ENCODE measurements at places on chromosomes 5 and 9.

GRCh38 chr5:172768573-172769341 lies 2.2 kb downstream of the DUSP1 start:
- no peak for DNase-seq

- DNase-seq: no peak
These were observed 44.3 kb downstream of the SH3RF2 start for GRCh38 chr5:145980718-145981117.

DNA sequence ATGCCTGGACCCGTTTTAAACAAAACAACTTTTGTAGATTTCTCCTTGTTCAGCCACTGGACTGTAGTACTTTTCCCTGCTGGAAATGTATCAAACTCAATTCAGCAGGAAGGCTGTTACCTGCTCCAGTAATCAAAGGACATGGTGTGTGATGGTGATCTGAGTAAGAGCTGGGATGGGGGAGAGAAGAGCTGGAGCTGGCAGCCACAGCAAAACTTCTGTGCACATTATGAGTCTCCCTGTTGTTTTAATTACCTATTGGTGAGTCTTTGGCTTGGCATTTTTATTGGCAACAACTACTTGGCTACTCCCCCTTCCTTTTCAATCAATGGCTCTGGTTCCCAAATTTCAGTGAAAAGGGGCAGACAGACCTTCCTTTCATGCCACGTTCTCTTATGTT lies 9.7 kb downstream of the NREP start:
- DNase-seq: no peak

- no peak for DNase-seq
These were observed 115.1 kb upstream of the IRX4 start for GRCh38 chr5:1997640-1998347.

DNA sequence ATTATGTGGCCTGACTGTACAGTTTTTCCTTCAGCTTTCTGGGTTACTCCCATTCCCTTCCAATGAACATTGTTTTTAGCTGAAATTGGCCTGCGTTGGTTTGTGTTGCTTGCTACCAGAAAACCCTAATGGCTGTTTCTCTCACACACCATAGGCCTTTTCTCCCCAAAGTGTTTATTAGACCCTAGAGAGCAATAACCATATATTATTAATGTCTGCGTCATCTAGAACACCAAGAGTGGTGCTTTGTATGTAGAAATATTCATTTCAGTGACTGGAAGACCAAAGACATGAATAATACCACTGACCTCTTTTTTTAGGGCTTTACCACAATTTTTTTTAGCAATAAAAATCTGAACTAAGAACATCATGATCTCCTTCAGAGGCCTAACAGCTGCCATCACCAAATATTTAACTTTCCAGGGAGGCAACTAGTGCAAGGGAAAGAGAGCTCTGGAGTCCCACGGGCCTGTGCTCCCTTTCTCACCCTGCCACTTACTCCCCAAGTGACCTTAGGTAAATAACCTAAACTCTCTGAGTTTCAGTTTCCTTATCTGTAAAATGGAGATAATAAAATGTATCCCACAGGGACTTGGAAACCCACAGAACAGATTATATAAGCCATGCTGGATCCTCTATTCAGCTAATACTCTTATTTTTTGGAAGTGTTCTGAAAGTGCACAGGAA lies 201.9 kb upstream of the ISL1 start:
- DNase-seq: no peak

DNA sequence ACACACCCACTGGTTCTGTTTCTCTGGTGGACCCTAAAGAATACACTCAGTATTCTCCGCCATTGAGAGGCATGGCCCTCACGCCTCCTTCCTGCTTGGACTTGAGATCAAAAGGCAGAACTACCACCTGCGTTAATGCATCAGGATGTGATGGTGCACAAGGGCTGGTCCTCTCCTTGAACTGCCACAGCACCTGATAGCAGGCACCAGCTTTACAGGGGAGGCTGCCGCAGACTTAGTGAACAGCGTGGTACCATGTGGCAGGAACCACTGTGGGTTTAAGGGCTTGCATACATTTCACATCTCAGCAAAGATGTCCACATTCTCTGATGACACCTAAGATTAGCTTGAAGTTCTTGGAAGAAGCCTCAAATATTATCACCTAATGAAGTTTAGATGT lies 208.7 kb downstream of the GADD45G start:
- DNase-seq: no peak

GRCh38 chr5:172666251-172666650 lies 25.2 kb downstream of the NEURL1B start:
- DNase-seq: no peak

DNA sequence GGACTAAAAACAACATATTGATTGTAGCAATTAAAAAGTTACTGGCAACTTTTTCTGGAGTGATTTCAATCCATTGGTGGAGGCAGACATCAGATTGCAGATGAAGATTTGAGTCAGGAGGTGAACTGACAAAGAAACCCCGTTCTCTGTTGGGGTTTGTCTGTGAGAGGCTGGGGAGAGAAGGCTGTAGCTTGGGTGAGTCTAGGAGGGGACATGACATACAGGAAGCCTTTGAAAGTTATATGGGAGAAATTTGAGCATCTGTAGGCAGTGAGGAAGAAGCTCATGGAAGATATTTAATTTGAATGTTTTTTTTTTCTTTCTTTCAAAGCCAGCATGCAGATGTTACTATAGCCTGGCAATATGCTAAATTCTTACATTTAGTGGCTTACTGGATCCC lies 26.0 kb downstream of the KDM4C start:
- DNase-seq: no peak

DNA sequence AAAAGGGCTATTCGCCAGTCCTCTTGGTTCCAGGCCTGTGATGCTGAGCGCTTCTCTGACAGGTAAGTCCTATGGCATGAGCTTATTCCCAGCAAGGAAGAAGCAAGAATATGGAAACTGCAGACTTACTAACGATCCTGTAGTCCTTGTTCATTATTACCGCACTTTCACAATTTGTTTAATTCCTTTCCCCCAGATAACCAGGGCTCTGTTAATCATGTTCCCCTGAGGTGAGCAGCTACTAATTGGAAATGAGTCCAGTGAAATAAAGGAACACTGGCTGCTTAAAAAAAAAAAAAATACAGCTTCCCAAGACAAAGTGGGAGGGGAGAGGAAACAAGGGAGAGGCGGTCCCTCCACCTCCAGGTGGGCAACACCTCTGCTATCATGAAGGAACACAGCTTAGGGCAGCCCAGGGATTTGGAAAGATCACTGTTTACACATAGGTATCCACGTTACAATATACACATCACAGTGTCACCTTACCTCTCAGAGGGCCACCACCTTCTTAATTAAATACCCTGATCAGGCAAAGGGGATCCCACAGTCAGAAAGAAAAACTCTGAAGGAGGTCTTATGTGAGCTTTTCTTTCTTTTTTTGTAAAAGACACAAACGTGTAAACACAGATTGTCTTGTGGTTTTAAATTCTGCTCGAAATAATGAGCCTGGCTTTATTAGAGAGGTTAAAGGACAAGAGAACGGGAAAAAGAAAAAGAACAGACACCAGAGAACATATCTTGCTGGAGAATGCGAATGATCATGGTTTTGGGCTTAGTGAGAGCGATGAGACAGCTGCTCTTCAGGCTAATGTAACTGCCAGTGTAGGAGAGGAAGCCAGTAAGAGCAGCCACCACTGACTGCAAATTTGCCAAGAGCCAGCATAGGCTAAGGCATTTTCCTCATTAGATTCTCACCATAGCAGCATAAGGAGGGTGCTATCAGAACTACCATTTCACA lies 258.6 kb downstream of the CRB2 start:
- no peak for DNase-seq

GRCh38 chr5:93874491-93874890 lies 133.1 kb upstream of the POU5F2 start:
- no peak for DNase-seq

DNA sequence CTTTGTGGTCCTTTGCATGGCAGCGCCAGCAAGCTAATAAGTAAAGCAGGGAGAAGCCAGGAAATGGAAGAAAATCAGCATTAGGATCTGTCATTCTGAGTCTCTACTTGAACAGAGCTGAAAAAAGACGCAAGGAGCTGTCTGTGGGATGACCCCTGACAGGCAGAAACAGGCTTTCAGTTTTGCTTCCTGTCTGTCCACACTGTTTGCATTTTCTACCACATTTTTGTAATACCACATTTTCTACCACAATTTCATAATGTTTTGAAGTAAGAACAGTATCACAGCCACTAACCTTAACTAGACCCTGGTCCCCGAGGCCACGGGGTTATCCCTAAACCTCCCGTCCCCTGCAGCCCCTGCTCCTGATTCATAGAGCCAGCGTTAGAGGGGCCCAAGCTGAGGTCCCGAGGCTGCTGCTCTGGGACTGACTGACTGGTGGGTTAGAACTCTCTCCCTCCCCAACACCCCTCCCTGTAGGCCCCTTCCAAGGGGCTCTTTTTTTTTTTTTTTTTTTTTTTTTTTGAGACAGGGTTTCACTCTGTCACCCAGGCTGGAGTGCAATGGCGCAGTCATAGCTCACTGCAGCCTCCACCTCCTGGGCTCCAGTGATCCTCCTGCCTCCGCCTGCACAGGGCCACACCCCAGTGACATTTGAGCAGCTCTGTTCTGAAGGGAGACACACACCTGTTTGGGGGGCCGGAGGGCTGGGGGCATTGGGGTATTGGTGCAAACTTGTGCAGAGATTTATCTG lies 4.0 kb upstream of the CLIC3 start:
- DNase-seq: no peak

- no peak for DNase-seq
These were observed 53.8 kb upstream of the EDIL3 start for GRCh38 chr5:84438456-84438855.

GRCh38 chr9:127030814-127031740 lies 91.4 kb downstream of the ANGPTL2 start:
- DNase-seq: no peak

DNA sequence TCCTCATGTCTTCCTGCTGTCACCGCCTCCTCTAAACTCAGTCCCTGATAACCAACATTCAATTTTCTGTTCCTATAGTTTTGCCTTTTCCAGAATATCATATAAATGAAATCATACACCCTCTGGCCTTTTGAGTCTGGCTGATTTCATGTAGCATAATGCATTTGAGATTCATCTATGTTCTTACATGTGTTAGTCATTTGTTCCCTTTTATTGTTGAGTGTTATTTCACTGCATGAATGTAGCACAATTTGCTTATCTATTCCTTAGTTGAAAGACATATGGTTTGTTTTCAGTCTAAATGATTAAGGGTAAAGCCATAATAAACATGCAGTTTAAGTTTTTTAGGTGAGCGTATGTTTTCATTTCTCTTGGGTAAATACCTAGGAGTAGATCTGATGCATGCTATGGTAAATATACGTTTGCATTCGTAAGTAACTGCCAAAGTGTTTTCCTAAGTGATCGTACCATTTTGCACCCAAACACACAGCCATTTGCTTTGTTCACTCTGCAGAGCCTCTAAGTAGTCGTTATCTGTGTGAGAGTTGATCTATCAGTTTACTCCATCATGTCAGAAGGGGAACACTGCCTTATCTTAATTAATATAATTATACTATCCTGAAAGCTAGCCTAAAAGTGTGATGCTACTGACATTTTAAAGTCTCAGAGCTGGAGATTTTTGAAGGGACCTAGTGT lies 460.8 kb downstream of the DMAC1 start:
- DNase-seq: no peak

DNA sequence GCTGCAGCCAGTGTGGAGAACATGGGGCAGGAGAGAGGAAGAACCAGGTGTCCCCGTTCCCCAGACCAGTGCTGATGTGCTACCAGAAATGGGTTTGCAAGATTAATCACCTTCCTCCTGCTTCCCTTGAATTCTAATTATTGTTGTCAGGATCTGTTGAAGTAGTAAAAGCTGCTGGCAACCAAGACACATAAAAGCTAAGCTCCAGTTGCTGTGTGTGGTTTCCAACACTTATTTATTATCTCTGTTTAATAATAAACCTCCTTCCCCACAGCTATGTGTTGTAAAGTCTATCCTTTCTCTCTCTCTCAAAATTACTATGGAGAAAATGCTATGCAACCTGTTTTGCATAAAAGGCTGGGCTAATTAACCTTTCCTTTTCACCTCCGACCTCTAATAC lies 2.3 kb upstream of the RETREG1 start:
- DNase-seq: no peak

- no peak for DNase-seq
These were observed 215.8 kb upstream of the CYLC2 start for GRCh38 chr9:102779356-102779755.

DNA sequence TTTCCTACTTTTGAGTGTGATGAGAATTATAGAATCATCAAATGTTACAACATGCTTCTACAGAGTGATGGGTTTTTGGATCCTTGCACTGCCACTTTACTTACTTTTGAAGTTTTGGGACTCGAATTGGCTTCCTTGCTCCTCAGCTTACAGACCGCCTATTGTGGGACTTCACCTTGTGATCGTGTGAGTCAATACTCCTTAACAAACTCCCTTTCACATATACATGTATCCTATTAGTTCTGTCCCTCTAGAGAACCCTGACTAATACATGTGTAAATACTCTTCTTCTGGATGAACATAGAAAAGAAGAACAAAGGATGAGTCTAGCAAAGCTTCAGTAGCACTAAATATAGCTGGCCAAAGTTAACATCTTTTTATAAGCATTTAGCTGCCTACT lies 98.7 kb upstream of the PDE4D start:
- no peak for DNase-seq

DNA sequence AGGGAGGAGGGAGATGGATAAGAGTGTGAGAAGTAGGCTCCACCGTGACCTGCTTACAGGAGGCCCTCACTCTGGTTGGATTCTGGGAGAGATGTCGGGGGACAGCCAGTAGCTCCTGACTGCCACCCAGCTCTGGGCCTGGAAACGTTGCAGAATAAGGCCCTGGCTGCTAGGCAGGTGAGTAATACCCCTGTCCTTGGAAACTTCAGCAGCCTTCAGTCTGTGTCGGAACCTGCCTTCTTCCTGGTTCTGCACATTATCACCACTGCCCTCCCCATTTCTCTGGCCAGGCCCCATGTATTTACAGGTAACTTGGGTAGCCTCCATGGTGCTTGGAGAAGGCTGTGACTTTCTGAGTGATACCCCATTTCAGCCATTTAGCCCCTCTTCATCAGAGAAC lies 26.8 kb downstream of the FAXDC2 start:
- DNase-seq: no peak

DNA sequence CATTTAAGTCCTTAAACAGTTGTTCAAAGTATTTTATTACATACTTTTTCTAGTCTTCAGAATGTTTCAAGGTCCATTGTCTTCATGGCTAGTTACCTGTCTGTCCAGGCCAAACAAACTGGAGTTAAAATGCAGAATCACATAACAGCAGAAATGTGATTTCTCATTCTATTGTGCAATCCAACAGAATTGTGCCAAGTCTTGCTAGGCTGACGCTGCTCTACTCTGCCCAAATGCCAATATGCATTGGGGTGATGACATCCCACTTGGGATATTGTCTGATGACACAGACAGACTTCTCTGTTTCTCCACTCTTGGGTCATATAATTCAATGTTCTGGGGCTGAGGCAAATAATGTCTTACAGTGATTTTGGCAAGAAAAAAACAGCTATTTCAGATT lies 5.2 kb upstream of the SLC22A5 start:
- DNase-seq: no peak

DNA sequence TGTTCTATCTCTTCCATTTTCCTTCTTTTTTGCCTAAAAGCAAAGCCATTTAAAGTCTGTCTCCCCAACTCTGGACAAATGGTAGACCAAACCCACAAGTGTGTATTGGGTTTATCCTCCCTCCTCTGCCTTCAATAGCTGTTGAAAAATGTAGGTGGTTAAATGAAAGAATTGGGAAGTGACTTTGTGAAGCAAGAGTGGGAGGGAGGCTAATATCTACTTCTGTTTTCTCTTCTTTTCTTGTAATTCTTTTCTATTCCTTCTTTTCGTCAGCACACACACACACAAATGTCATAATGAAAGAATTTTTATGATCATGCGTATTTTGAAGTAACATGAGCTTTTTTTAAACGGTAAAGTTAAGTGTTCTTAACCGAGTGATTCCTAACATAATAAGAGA lies 3.8 kb downstream of the CCDC152 start:
- no peak for DNase-seq
